ENCODE measurements at places on chromosomes 4 and X. TPM values are rescaled to one million over a fixed set of nuclear protein-coding genes. Genes with fewer than 3 reads are reported as not detected.

DNA sequence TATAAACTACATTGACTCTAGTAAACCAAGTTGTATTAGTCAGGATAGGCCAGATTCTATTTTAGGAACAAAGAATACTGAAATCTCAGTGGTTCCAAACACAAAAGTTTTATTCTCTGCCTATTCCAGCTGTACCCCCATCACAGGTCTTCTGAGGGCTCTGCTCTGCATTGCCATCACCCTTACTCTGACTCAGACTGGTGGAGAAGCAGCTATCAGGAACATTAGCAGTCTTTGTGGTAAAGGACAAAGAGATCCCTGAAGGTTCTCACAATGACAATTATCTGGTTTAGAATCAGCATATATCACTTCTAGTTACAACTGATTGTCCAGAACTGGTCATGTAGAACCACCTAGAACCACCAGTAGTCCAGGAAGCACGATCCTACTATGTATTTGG lies 251.1 kb downstream of the GLUD2 start:
- no peak for DNase-seq

DNA sequence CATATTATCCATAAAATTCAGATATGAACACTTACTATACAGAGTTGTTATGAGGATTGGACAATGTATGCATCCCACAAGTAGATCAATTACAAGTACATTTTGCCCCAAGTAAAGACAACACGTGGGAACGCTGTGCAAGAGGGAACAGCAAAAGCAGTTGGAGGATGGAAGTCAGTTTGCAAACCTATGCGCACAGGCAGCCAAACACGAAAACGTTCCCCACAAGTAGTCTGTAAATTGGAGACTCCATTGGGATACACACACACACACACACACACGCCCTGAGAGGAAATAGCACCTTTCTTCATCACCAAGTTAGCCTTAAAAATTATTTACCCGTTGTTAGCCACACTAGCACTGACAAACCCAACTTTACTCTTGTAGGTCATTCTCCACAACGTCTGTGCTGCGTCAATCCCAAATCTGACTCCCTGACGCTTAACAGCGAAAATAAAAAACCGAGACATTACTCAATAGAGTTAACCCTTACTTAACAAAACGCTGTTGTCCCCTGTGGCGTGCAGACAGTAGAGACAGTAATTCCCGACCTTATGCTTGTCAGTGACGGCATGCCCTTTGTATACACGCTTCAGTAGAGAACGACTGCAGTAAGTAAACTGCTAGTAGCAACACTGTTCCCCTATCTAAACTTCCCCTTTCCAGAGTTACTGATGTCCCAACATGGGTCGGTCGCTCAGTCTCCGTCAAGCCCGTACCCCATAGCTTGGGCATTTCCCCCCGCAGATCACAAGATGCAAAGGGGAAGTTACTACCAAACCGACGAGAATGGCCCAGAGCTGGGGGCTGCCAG lies 730 bp downstream of the MANBA start:
- no peak for DNase-seq

GRCh38 chr4:48275686-48276085 lies 6.0 kb upstream of the TEC start:
- no peak for DNase-seq

DNA sequence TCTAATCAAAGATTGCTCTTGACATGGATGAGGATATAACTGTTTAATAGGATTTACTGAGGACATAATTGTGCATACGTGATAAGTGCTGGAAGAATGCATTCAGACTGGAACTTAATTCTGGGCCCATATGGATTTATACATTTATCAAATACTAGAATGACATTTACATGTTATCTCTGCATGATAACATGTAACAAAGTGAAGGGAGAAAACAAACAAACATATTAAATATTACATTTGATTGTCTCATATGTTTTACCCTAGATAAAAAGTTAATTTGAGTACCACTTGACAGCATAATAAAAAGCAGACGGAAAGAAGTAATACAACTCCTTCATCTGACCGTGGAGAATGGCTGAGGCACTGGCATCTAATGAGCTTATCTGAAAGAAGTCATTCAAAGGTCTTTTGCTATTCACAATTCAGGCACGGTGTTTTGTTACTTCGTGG lies 297.8 kb downstream of the PPP3CA start:
- no peak for DNase-seq

DNA sequence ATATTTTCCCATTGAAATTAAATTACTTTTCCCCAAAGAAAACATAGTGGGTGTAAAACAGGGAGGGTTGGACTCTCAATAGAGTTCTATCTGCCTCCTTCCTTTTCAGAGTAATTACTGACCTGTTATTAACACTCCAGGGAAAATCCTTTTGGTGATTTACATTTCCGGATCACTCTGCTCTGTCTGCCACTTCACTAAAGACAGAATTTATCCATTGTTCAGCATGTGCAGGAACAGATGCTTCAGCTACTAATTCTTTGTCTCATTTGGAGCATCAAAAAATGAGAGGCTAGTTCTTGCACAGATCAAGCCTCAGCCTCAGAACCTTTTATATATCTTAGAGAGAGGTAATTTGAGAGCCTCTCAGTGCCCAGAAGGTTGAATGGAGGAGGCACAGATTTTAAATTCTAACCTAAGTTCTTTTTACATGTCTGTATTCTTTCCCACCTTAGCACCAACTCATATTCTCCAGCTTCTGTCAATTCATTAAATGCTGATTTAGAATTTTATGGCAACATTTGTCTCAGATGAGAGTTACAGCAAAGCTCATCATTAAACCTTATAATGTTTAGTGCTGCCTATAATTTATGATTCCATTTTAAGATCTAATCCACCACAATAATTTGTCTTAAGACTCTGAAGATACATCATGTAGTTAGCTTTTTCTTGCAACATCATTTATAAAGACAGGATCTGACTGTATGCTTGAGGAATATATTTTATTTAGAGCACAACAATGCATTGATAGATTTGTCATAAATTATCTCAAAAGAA lies 1494.4 kb downstream of the STIM2 start:
- DNase-seq, result no peak

DNA sequence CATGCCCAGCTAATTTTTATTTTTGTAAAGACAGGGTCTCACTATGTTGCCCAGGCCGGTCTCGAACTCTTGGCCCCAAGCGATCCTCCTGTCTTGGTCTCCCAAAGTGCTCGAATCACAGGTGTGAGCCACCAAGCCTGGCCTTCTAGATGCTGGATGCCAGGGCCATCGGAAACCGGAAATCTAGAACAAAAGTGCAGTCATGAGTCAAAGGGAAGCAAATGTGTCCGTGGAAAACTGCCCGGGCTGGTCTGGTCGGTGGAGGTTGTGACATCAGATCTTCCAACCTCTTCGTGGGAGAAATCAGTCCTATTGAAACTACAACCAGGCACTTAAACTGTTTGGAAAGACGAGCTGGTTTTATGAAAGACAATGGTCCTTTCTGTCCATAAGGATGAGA lies 92.3 kb upstream of the SHOX start:
- no peak for DNase-seq

- no peak for DNase-seq
Observed at GRCh38 chrX:87338510-87338909, 179.1 kb upstream of the KLHL4 start.

- DNase-seq, result peak; percentile 23
Observed at GRCh38 chr4:68375667-68376559, 26.0 kb upstream of the YTHDC1 start.

GRCh38 chr4:68373513-68373912 lies 23.6 kb upstream of the YTHDC1 start:
- peak; percentile 80 for DNase-seq

DNA sequence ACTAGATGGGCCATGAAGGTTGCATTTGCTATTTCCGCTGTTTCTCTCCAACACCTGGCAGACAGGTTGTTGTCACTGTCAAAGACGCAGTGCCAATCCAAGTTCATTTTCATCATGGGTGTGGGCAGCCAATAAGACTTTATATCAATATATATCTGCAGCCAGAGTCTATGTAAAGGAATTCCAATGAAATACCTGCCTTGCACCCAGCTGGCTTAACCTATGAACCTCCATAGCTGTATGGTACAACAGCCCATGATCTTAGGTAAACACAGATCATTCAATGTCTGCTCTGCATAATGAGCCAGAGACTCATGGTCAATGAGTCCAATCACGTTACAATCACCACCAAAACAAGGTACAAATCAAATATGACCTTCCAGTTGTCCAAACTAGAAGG lies 37.7 kb upstream of the ADGRA3 start:
- no peak for DNase-seq

- DNase-seq, result no peak
Observed at GRCh38 chr4:2451821-2452785, 16.8 kb upstream of the RNF4 start.

- no peak for DNase-seq
Observed at GRCh38 chrX:42823443-42823842, 45.5 kb upstream of the PPP1R2C start.

DNA sequence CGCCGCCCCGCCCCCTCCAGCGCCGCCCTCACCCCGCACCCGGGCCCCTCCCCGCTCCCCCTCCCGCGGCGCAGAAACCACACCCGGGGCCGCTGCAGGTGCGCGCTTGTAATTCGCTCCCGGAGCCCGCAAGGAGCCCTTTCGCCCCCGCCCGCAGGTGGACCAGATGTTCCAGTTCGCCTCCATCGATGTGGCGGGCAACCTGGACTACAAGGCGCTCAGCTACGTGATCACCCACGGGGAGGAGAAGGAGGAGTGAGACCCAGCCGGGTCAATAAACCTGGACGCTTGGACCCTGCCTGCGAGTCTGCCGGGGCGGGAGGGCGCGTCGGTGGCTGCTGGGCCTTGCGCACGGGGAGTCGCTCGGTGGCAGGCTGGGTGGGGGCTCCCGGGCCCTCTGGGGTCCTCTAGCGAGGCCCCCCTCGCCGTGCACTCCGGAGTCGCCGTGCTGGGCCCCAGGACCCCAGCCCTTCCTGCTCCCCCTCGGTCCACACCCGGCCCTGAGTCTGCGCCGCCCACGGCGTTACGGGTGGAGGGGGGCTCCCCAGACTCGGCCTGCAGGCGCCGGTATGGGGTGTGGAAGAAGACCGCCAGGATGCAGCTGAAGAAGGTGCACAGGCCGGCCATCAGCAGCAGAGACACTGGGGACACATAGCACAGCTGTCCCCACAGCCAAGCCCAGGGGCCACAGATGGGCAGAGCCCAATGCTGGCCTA lies 7.1 kb downstream of the SLC49A3 start:
- DNase-seq, result no peak

DNA sequence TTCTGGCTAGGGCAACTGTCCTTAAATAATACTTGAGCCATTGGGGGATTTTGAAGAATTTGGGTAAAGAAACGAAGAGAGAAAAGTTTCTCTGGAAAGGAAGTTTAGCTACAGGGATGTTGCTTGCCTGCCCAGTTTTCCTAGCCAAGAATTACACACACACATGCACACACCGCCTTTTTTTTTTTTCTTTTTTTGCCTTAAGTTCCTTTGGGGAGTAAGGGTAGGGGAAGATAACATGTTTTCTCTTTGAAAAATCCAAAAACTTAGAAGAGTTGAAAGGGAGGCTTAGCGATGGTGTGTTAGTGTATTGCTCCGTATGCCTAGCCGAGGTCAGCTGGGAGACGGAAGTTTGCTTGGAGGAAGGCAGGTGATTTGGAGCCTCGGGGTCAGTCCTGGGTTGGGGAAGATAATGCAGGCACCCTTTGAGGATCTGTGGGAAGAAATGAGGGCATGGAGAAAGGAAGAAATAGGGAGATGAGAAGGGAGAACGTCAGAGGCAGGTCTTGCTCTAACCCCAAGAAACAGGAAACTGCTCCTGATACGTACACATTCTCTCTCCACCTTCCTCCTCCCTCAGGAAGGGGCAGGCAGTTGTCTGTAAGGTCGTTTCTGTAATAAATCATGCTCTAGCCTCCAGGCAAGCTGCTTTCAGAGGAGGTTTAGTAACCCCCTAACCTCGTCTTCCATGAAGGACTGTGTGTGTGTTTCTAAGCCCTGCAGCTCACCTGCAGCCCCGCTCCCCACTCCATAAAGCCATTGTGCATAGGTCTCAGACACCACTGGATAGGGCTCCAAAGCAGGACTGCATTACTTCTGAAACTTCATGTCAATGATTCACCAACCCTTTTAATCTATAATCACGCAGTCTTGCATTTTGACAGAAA lies 10.5 kb downstream of the KLF3 start:
- no peak for DNase-seq

- no peak for DNase-seq
Observed at GRCh38 chrX:23810279-23810678, 27.3 kb downstream of the SAT1 start.

GRCh38 chr4:48261281-48261680 lies 8.4 kb downstream of the TEC start:
- DNase-seq, result no peak

DNA sequence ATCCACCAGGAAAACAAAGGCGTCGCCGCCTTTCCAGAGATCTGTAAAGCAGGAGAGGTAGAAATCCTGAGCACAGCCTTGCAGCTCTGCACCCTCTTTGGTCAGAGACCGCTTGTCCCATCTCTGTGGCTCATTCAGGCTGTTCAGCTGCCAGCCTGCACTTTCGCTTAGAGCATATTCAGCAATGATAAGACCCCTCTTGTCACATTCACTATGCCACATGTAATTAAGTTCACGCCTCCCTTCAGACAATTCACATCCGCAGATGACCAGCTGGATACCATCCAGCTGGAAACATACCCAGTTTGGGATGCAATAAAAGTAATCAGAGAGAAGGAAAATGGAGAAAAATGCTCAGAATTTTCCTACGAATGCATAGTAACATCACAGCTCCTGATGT lies 335.4 kb downstream of the UNC5C start:
- no peak for DNase-seq

DNA sequence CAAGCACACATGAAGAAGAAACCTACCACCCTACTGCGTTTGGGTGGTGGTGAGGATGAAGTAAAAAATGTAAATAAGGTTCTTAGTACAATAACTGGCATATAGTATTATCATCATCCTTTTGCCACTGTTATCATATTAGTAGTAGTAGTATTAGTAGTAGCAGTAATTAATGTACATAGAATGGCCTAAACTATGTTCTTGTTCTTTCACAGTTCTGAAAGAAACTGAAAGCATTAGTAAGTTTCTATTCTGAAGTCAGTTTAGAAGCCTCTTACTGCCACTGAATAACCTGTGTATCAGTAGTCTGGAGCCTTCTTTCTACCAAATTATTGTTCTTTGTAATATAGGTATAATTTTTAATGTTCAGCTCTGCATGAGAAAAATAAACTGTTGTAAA lies 21.0 kb downstream of the COL4A6 start:
- DNase-seq, result no peak

The PWWP3B gene
- polyA plus RNA-seq, result 2.9 TPM

The MAGEA9B gene
- not detected for polyA plus RNA-seq

The RNF128 gene
- 0.01 TPM for polyA plus RNA-seq

The ERCC6L gene
- not detected for polyA plus RNA-seq

The AADAT gene
- 3.5 TPM for polyA plus RNA-seq

The ITM2A gene
- 22.6 TPM for polyA plus RNA-seq

The IDH3G gene
- 97.2 TPM for polyA plus RNA-seq

The NAA11 gene
- polyA plus RNA-seq, result not detected

The NDST3 gene
- polyA plus RNA-seq, result not detected

The HSFX4 gene
- polyA plus RNA-seq, result 0.07 TPM

The BMP3 gene
- not detected for polyA plus RNA-seq

The LEF1 gene
- polyA plus RNA-seq, result 0.22 TPM

Data from heart right ventricle (tissue), 16 donors.